ENCODE measurements at places on chromosomes 3 and 15.

DNA sequence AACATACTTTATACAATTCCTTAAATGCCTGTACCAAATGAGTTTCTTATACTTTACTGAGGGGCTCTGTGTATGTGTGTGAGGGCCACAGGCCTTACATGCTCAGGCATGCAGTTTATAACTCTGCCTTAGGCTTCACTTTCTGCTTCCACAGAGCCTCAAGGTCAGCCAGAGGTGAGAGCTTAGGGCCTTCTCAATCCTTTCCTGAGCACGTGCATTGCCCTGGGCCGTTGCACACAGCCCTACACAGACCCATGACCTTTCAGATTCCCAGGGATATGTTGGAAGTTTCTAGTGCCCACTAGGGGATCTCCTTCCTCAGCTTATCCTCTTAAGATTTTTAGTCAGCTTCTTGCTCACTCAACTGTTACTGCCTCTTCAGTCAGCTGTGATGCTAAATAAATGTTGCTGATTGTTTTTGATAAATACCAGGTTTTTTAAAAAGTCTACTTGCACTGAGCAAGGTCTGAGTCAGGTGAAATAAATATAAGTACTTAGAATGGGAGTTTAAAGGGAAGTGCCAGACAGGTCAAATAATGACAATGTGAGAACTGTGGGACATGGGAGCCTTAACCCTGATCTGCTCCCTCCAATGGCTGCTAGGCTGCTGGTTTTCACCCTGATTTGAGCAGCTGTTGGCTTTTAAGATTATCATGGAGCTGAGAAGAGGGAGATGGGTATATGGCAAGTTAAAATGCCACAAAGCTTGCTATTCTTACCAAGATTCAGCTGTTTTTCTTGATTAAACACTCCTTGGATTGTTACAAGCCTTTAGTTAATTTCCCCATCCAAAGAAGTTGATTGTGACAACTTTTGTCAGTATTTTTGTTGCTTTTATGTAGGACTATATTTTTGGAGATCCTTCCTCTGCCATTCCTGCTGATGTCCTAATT is 169.5 kb downstream of the PLD1 start:
- no peak for DNase-seq

DNA sequence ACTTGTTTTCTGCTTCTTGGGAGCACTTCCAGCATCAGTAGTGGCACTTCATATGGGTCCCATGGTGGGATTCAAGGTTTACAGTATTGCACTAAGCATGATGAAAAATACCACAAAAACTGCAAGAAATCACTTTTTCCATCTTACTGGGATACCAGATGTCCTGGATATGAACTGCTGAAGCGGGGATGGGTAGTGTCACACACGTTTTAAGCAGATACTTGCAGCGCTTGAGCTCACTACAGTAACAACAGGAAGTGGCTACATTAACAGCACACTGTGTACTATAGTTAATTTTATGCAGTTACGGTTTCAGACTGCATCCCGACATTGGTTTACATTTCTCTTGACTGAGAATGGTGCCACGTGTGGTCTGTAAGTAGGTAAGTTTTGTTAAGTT is 3.5 kb upstream of the ISG20 start:
- DNase-seq: no peak

DNA sequence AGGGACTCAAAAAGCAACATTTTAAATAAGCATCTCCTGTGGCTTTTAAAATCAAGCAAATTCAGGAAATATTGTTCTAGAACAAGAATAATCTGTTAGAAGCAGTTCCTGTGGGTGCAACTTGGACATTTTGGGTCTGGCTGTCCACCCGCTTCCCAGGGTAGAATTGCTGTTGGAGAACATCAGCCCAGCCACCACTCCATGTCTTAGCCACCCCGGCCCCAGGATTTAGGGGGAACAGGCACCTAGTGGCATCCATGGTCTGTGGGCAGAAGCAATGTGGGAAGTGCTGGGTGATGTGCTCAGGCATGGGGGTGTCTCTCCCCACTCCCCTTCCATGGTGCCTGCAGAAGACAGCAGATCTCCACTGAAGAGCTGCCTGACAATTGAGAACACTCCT is 162.6 kb downstream of the KLF13 start:
- no peak for DNase-seq

DNA sequence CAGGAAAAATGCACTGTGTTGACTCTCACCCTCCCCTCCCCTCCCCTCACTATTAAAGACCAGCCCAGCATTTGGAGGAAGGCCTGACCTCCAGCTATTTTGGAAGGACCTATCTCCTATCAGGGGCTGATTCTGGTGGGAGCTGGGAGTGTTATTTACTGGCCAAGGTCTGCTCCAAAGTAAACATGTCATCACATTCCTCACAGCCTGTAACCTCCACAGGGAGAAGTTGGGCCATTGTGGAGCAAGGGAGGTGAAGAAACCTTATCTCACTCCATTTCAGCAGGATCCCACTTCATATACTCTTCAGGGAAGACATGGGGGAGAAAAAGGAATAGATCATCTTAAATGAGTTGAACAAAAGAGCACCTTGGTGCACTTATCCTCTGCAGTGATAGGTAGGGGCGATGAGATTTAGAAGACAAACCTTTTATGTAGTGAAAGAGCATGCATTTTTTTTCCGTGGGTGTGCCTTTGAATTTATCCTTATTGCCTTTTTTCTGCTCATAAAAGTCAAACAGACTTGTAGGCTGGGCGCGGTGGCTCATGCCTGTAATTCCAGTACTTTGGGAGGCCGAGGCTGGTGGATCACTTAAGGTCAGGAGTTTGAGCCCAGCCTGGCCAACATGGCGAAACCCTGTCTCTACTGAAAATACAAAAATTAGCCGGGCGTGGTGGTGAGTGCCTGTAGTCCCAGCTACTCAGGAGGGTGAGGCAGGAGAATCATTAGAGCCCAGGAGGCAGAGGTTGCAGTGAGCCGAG is 15.6 kb upstream of the FLNB start:
- no peak for DNase-seq

- DNase-seq: no peak
These were observed 17.7 kb downstream of the CPNE4 start for GRCh38 chr3:132017137-132017536.

GRCh38 chr3:186311441-186311840 is 50.6 kb downstream of the DGKG start:
- no peak for DNase-seq

DNA sequence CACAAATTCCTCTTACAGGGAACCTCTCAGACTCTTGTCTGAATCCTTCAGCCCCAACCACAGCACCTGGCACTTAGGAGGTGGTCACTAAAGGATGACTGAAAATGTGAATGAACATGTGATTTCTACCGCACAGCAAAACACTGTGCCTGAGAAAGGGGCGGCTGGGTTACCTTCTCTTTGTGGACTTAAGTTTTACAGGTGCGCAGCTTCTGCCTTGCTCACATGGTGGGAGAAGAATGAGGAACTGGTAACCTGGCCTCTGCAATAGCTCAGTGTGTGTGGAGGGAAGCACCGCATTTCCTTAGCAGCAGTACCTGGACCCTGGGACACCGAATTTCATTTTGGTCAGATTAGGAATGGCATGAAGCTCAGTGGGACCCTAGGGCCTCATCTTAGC is 9.8 kb upstream of the ETV5 start:
- DNase-seq: no peak

- peak; percentile 37 for DNase-seq
These were observed 1264.3 kb upstream of the ALCAM start for GRCh38 chr3:104102386-104102785.

GRCh38 chr3:117145677-117146076 is 436.1 kb downstream of the TUSC7 start:
- no peak for DNase-seq

DNA sequence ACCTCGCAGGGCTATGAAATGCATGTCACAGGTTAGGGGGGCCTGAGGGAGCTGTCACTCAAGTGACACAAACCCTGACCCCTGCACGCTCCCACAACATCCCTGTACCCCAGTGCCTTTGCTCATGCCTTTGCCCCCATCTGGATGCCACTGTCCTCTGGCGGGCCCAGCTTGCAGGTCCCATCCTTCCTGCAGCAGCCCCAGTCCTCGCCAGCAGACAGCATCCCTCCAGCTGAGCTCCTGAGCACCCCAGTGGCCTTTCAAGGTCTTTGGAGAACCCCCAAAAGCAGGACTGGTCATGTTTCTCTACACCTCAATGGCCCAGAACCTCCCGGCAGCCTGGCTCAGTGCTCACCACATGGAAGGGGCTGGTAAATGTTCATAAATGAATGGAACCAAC is 170.4 kb downstream of the ADAMTS17 start:
- no peak for DNase-seq

DNA sequence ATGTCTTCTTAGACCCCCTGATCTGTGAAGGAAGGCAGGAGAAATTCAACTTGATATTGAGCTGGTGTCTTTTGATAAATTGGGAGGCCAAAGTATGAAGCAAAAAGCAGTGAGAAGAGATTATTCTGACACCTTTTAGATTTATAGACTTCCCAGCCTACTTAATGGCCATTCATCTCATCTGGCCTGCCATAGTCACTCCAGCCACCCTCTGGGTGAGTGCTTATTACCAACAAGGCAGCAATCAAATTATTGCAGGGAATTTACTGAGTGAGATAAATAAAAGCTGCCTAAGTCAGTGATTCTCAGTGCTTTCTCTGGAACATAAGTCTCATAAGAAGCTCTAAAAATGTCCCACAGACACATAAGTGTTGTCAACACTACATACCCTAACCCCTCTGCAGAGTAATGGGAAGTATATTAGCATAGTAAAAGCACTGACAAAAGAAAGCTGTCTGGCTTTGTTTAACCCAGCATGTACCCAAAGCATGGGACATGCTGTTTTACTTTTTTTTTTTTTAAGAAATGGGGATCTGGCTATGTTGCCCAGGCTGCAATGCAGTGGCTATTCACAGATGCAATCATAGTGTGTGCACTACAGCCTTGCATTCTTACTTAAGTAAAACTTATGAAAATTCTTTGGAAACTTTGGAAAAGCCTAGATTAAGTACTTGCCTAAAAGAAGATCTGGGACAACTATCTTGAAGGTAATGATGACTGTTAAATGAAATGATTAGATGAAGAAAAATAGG is 725.3 kb downstream of the TUSC7 start:
- DNase-seq: no peak

DNA sequence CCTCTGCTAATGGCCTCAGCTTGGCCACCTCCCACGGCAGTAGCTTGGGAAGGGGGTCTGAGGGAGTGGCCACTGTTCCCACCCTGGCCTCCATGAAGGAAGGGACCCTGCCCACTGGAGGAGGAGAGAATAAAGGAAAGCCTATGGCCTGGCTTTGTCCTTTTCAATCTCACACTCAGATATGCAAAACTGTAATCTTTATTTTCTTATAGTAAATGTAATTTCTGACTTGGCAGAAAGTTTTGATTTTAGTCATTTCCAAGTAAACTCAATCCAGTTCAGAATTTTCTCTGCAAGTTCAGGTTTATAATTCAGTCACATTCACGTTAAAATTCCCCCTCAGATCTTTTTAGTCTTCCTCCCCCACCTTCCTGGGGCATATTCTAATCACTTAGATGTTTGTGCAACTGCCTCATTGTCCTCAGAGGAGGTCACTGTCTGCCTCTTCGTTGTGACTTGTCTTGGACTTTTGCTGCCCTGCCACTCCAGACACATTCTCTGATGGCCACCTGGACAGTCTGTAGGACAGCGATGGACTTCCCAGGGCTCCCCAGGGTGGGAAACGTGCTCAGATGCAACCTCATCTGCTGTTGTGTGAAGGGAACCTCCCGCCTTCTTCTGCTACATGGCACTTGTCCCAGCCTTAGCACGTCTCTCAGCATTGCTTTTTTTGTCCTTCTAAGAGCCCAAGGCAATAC is 222.8 kb upstream of the TBL1XR1 start:
- no peak for DNase-seq

DNA sequence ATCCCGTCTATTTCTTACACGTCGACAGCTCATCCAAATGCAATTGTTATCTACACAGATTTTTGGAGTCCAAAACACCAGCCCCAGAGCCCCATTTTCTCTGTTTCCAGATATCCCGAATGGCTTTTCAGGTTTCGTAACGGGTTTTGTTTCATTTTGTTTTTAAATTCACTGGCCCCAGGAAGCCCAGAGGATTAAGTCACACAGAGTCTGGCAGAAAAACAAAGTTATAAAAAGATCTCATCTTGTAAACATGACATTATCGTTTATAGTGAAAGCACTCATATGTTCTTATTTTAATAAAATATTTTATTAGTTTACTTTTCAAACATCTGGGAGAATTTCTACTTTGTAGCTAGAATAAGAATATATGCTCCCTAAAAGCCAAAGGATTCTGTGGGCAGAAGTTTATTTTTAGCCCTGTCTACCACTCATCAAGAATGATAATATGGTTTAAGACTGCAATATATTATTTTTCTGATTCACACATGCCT is 149.3 kb upstream of the SLC2A2 start:
- no peak for DNase-seq

All from left kidney (tissue), 8 donors.